Naive thymus-derived CD8-positive, alpha-beta T cell (primary cell): ENCODE measurements at places on chromosomes 13 and 19.

DNA sequence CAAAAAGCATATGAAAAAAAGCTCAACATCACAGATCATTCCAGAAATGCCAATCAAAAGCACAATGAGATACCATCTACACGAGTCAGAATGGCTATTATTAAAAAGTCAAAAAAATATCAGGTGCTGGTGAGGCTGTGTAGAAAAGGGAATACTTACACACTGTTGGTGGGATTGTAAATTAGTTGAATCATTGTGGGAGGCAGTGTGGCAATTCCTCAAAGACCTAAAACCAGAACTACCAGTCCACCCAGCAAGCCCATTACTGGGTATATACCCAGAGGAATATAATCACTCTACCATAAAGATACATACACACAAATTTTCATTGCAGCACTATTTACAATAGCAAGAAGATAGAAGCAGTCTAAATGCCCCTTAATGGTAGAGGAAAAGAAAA lies 529.9 kb downstream of the SLITRK1 start:
- H3K4me3 ChIP-seq = no peak overlapping the region
- H3K27ac ChIP-seq = no peak overlapping the region
- no peak for DNase-seq
- no peaks in the 10 kb centered on the region for H3K27me3 ChIP-seq
- no peaks in the 10 kb centered on the region for H3K4me1 ChIP-seq

DNA sequence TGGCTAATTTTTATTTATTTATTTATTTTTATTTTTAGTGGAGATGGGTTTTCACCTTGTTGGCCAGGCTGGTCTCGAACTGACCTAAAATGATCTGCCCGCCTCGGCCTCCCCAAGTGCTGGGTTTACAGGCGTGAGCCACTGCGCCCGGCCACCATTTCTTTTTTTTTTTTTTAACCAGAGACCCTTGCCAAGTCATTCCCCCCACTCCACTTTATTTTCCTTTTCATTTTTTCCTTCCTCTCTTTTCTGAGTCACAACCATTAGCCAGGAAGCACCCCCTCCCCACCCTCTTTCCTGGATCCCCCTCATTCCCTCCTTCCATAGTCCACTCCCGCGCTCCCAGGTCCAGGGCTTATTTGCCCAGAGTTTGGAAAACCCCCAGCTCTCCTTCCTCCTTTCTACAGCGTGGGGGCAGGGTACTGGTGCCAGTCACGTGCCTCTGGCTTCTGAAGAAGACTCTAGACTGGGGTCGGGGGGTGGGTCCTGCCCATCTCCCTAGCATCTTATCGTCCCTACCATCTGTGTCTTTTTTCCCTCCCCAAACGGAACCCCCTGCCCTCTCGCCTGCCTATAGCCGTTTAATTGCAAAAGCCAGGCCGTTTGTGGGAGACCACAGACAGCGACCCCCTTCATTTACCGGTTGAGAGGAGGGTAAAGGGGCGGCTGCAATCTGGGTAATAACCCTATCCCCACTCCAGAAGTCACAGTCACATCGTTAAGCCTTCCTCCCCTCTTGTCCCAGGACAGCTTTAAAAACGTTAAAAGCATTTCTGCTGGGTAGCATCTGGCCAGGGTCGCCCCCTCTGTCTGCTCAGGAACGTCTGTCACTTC lies 1.1 kb upstream of the CALR start:
- peak overlapping the region; percentile 100 for H3K4me3 ChIP-seq
- H3K4me1 ChIP-seq = peaks cover 71% of the 10 kb centered on the region
- H3K36me3 ChIP-seq = peaks cover 5% of the 10 kb centered on the region
- no peak for DNase-seq
- peak overlapping the region; percentile 99 for H3K27ac ChIP-seq

DNA sequence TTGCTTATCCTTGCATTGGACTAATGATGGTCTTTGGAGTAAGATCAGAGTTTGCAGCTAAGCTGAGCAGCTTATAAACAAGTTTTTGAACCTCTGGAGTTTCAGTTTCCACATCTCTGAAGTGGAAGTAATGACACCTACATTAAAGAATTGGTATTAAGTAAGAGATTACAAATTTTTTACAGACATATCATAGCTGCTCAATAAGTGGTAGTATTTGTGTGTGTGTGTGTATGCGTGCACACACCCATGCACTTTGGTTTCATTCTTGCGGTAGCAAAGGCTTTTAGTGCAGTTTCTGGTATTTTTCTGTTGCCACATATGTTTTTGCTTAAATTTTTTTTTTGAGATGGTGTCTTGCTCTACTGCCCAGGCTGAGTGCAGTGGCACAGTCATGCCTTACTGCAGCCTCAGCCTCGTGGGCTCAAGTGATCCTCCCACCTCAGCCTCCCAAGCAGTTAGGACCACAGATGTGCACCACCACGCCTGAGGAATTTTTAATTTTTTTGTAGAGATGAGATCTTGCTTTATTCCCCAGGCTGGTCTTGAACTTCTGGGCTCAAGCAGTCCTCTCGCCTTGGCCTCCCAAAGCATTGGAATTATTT lies 4.5 kb downstream of the NAA16 start:
- H3K4me3 ChIP-seq = peak overlapping the region; percentile 96
- peaks cover 19% of the 10 kb centered on the region for H3K36me3 ChIP-seq
- peaks cover 62% of the 10 kb centered on the region for H3K4me1 ChIP-seq
- peak overlapping the region; percentile 80 for H3K27ac ChIP-seq

- no peaks in the 10 kb centered on the region for H3K4me1 ChIP-seq
- no peaks in the 10 kb centered on the region for H3K36me3 ChIP-seq
- DNase-seq = no peak
- H3K27ac ChIP-seq = no peak overlapping the region
- H3K27me3 ChIP-seq = peaks cover 7% of the 10 kb centered on the region
Measured at GRCh38 chr13:105406551-105406950, 1128.9 kb downstream of the EFNB2 start.

- no peaks in the 10 kb centered on the region for H3K36me3 ChIP-seq
- peaks cover 32% of the 10 kb centered on the region for H3K27me3 ChIP-seq
- H3K4me3 ChIP-seq = no peak overlapping the region
- peaks cover 2% of the 10 kb centered on the region for H3K4me1 ChIP-seq
Measured at GRCh38 chr13:112898621-112899280, 70.3 kb upstream of the MCF2L start.

- H3K27me3 ChIP-seq = no peaks in the 10 kb centered on the region
- H3K4me3 ChIP-seq = peak overlapping the region; percentile 36
- peaks cover 50% of the 10 kb centered on the region for H3K4me1 ChIP-seq
- DNase-seq = no peak
- peaks cover 6% of the 10 kb centered on the region for H3K36me3 ChIP-seq
Measured at GRCh38 chr13:95698047-95698749, 21.3 kb downstream of the DNAJC3 start.

DNA sequence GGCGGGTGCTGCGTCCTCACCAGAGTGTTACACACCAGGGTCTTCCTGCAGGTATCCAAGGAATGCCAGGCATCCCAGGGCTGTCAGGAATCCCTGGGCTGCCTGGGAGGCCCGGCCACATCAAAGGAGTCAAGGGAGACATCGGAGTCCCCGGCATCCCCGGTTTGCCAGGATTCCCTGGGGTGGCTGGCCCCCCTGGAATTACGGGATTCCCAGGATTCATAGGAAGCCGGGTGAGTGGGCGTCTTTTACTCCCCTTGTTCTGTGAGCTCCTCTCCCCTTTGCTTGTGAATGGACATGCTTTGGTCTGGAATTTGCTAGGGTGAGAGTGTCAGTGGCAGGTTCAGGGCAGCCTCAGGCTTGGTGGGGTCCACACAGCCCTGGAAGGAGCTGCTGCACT lies 75.9 kb downstream of the RAB20 start:
- H3K36me3 ChIP-seq = no peaks in the 10 kb centered on the region
- no peak overlapping the region for H3K27ac ChIP-seq
- H3K27me3 ChIP-seq = peaks cover 15% of the 10 kb centered on the region
- H3K4me1 ChIP-seq = no peaks in the 10 kb centered on the region
- DNase-seq = peak; percentile 31

DNA sequence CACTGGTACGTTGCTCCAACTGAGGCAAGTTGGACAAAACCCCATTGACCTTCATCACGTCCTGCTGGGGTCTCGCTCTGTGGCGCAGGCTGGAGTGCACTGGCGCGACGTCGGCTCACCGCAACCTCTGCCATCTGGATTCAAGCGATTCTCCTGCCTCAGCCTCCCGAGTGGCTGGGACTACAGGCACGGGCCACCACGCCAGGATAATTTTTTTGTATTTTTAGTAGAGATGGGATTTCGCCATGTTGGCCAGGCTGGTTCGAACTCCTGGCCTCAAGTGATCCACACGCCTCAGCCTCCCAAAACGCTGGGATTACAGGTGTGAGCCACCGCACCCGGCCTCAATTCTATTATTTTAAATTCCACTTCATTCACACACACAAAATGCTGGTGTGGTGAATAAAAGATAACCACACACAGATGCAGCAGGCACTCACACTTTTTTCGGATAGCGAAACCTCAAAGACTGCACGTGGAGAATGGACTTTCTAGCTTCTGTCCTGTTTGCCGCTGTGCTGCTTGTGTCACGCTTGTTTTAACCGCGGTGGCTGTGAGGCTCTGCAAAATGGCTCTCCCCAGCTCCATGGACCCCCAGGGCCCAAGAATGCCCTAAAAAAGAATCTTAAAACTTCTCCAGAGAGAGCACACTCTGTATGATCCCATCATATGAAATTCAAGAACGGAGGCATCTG lies 58.4 kb downstream of the COL4A1 start:
- no peak overlapping the region for H3K27ac ChIP-seq
- no peak overlapping the region for H3K4me3 ChIP-seq
- H3K4me1 ChIP-seq = no peaks in the 10 kb centered on the region

DNA sequence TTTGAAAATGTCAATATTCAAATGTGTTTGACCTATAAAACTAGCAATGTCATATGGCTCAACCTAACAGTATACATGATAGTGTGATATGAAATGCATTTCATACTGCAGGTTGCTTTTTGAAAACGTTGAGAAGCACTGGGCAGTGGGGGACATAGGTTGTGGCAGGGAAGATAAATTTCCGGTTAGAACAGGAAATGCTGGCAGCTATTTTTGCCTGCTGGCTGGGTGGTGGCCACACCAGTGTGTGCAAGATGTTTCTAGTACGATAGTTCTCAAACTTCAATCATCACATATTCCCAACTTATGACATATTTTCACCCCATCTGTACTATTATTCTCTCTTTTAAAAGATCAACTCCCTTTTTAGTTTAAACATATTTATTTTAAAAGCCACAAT lies 17.2 kb downstream of the FXYD5 start:
- H3K36me3 ChIP-seq = peaks cover 7% of the 10 kb centered on the region
- peak overlapping the region; percentile 81 for H3K27ac ChIP-seq
- no peaks in the 10 kb centered on the region for H3K27me3 ChIP-seq
- no peak for DNase-seq
- H3K4me1 ChIP-seq = peaks cover 49% of the 10 kb centered on the region

DNA sequence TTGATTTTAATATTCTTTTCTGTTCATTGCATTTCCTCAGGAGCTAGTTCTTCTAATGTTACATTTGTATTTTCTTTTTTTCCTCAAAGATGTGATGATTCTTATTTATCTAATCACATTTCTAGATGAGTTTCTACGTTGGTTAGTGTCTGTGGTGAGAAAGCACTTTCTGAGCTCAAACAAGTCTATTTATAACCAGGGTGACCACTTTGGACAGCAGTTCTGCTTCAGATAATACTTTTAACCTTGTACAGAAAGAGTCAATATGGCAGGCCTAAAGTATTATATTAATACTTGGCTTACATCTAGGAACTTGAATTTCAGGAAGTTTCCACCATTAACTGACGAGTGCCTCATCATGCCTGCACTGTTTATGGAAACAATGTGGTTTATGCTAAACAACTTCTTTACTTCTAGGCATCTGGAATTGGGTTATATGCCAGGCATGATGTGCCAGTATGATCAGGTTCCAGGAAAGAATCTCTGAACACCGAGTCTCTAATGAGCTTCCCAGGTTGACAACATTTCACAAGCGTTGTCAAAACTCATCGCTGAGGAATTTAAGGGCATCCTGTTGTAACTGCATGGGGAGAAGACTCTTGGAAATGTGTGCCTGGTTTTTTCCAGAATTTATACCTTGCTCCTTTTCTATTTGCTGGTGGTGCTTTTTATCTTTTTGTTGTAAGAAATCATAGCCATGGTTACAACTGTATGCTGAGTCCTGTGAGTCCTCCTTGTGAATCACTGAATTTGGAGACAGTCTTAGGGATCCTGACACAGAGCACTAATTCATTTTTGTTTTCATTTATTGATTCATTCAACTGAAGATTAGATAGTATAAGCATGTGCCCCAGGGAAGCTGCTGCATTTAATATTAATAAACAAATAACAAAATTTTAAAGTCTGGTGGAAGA lies 344.4 kb upstream of the PCDH9 start:
- H3K27me3 ChIP-seq = no peaks in the 10 kb centered on the region
- no peak overlapping the region for H3K4me3 ChIP-seq
- no peaks in the 10 kb centered on the region for H3K4me1 ChIP-seq
- H3K27ac ChIP-seq = no peak overlapping the region
- no peak for DNase-seq

- peaks cover 56% of the 10 kb centered on the region for H3K4me1 ChIP-seq
- H3K4me3 ChIP-seq = peak within 1 kb of the TSS; percentile 88
- H3K27ac ChIP-seq = peak within 1 kb of the TSS; percentile 90
- H3K36me3 ChIP-seq = peaks cover 2% of the 10 kb centered on the region
Measured at GRCh38 chr19:7636691-7637373, at the start of gene STXBP2. TSS of gene STXBP2 (plus strand) at chr19:7637110. CDS start at chr19:7637150, 40 bp downstream.

DNA sequence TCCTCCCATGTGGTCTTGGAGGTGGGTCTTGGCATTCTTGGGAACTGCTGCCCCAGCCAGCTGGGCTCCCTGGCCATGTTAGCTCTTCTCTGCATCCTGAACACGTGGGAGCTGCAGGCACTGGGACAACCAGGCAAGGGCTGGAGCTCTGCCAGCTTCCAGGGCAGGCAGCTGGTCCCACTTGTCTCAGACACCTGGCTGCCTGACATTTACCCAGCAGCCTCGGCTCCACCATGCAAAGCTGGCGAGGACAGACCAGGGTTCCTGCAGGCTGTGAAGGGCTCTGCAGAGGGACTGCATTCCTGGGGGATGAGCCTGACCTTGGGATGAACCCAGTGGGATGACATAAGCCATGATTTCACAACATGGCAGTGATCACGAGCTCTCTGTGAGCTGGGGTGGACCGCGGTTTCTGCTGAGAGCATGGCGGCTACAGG lies 99.0 kb upstream of the TSHZ3 start:
- peaks cover 15% of the 10 kb centered on the region for H3K36me3 ChIP-seq
- DNase-seq = no peak
- H3K27ac ChIP-seq = no peak overlapping the region
- peaks cover 14% of the 10 kb centered on the region for H3K27me3 ChIP-seq
- no peaks in the 10 kb centered on the region for H3K4me1 ChIP-seq
- H3K4me3 ChIP-seq = no peak overlapping the region

DNA sequence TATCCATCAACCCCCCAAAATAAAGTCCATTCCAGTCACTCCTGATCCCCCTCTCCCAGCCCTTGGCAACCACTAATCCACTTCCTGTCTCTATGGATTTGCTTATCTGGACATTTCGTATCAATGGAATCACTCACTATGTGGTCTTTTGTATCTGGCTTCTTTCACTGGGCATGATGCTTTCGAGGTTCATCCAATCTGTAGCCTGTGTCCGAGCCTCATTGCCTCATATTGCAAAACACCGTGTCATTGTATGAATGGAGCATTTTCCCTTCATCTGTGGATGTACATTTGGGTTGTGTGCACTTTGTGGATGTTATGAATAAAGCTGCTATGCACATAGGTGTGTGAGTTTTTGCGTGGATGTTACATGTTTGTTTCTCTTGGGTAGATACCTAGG lies 1.4 kb upstream of the FZR1 start:
- H3K36me3 ChIP-seq = peaks cover 15% of the 10 kb centered on the region
- H3K4me1 ChIP-seq = peaks cover 54% of the 10 kb centered on the region
- H3K4me3 ChIP-seq = peak overlapping the region; percentile 80
- no peaks in the 10 kb centered on the region for H3K27me3 ChIP-seq
- no peak for DNase-seq
